ENCODE measurements at places on chromosomes 12 and 14. TPM values are rescaled to one million over a fixed set of nuclear protein-coding genes. Genes with fewer than 3 reads are reported as not detected.

Gene SLC17A8
- 0.74 TPM for polyA plus RNA-seq

Gene CLEC4D
- polyA plus RNA-seq, result not detected

Gene ATXN7L3B
- polyA plus RNA-seq, result 51.1 TPM

Gene ASIC1
- polyA plus RNA-seq, result 10.3 TPM
